NCI-H510A treated with DMSO at 0.1 percent for 48 hours (cell line): ENCODE measurements at places on chromosomes 11 and 22.

DNA sequence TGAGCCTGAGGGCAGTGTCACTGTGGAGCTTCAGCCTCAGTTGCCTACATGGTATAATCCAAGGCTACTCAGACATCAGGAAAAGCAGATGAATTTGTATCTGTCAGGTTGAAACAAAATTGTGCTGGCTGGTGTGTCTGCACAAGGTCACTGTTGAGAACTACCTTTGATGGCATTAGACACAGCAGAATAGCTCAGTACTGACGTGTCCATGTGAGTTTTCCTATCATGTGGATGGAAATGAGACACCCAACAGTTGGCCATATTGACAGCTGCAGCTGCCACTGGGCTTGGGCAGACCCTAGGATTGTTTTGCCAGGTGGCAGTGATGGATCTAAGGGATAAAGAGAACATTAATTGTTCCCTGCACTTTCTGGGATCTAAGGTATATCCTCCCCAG, 15.8 kb downstream of the CCDC134 start:
- no peak for DNase-seq

GRCh38 chr11:76902121-76903014, 41.6 kb downstream of the ACER3 start:
- DNase-seq = peak; percentile 11

GRCh38 chr11:126647735-126648134, 292.2 kb downstream of the ST3GAL4 start:
- DNase-seq = no peak

DNA sequence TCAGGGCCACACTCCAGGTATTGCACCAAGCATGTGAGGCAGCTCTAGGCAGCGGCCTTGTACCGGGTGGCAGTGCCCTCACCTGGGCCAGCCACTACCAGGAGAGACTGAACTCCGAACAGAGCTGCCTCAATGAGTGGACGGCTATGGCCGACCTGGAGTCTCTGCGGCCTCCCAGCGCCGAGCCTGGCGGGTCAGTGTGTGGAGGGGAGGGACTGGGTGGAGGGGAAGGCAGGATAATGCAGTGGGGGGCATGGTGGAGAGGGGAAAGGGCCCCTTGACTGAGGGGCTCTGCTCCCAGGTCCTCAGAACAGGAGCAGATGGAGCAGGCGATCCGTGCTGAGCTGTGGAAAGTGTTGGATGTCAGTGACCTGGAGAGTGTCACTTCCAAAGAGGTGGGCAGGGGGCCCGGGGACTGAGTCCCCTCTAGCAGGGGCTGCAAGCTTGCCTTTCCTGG, 4.2 kb downstream of the SSH3 start:
- no peak for DNase-seq

- DNase-seq = no peak
Measured at GRCh38 chr11:100927579-100927978, 202.0 kb downstream of the PGR start.

DNA sequence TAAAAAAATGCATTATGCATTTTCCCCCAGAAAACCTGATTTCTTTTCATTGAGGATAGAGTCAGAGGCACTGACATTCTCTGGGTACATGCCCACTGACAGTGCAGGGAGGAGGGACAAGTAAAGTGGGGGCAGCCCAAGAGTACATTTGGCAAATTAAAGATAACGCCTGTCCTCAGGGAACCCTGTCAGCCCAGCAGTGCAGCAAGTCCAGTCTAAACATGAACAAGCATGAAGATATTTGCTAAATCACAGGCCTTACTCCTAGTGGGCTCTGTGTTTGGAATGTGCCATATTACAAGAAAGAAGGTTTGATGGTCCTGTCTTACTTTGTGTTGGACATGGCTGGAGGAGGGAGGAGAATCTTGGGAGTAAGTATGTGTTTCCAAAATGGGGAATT, 37.9 kb downstream of the AMOTL1 start:
- DNase-seq = no peak

DNA sequence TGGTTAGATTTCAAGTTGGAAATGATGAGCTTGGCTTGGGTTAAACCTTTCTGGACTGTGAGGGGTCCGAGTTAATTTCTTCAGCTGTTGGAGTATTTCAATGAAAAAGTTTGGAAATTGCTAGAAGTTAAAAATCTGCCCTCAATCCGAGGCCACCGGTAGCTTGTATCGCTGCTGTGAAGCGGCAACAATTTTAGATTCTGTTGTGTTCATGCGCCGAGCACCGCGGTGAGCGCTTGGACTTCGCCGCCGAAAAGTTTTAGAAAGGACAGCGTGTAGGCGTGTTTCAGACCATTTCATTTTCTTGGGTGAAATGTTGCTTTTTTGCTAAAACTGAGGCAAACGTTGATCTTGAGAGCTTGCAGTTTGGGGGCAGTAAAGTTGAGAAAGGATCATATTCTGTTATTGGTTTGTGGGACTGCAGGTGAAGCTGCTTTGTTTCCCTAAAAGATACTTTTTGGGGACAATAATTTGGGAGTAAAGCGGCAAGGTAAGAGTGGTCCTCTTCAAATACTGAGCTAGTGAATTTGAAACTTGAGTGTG, 928 bp downstream of the FBXO7 start:
- DNase-seq = no peak

DNA sequence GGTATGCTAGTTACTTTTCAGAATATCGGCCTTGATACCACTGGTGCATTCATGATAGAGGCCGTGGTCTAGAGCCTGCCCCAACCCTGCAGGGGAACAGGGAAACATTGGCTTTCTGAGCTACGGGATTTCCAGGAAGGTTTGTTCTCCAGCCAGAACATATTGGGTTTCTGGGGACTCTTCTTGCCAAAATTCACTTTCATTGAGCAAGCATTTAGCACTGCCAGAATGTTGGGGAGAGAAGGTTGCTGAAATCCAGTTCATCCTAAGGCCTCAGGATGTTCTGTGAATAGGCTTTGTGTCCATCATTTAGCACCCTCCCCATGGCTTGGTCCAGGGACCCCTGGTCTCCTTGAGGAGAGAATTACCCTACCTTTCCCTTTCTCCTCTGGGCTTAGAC, 36.7 kb downstream of the DRG1 start:
- no peak for DNase-seq

GRCh38 chr11:6567371-6567745, 36.1 kb downstream of the RRP8 start:
- DNase-seq = no peak

GRCh38 chr22:37088108-37088605, 21.4 kb downstream of the TMPRSS6 start:
- no peak for DNase-seq

DNA sequence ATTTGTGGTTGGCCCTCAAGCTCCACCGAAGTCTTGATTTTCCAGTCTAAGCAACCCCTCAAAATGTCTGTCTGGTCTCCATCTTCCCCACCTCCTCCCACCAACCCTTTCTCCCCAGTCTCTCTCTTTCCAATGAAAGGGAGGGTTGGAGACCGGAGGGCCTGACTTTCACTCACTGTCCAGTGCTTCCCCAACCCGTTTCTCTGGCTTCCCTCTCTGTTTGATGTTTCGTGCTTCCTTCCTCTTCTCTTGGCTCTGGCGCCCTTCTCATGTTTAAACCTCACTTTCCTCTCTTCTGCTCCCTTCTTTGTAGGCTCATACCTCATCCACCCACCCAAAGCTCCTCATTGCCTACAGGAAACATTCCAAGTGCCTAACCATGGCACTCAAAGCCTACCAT, 11.1 kb upstream of the VPS37C start:
- DNase-seq = no peak

DNA sequence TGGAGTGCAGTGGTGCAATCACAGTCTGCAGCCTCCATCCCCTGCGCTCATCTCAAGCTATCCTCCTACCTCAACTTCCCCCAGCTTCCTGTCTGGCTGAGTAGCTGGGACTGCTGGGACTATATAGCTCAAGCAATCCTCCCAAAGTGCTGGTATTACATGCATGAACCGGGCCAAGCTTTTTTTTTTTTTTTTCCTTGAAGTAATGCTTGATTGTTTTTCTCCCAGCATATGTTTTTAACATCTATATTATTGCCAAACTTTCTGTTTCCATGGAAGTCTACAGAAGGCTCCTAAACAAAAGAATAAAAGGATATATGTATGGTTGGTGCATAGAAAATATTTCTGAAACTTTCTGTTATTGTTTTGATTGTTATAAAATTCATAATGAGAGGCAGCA, 853.6 kb downstream of the KCNA4 start:
- DNase-seq = no peak

GRCh38 chr11:130490682-130491449, 42.4 kb downstream of the ADAMTS15 start:
- DNase-seq = no peak

DNA sequence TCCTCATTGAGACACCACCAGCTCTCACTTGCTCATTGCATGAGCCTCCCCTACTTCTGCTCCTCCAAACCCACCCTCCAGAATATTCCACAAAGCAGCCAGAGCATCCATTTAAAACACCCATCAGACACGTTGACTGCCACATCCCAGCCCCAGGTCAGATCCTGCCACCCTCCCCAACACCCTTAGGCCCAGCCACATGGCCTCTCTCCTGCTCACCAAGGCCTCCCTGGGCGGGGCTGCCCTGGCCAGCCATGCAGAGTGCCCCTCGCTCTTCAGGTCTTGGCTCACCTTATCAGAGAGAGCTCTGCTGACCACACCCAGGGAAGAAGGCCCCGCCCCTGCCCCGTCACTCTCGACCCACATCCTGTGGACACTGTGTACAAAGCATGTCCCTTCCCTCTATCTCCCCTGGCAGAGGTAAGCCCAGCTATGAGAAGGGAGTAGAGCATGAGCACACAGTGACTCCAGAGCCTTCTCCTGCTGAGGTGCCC, 106.8 kb downstream of the MICAL3 start:
- no peak for DNase-seq

- no peak for DNase-seq
Measured at GRCh38 chr11:88523386-88524071, 186.0 kb upstream of the CTSC start.

DNA sequence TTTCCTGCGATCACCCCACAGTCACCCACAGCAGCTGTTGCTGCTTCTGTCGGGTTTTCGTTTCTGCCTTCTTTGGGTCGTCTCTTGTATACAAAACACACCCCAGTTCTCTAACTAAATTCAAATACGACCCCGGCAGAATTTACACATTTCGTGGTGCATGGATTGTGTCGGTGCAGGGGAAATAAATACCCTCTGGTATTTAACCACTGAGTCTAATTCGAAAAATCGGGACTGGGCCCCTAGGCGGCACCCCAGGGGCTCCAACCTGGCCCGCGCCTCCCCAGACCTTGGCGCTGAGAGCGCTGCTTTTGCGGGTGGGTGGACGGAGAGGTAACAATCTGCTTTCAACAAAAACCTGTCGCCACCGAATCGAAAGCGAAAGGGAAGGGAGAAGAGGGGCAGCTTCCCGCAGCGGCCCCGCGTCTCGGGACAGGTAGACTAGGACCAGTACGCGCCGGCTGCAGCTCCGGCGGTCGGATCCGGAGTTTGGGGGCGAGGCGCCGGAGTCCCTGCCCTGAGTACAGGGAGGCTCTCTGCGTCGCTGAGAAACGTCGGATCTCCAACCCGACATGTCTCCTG, 4.4 kb downstream of the ALX4 start:
- no peak for DNase-seq

- DNase-seq = no peak
Measured at GRCh38 chr11:69173925-69174581, 18.3 kb downstream of the SMIM38 start.

DNA sequence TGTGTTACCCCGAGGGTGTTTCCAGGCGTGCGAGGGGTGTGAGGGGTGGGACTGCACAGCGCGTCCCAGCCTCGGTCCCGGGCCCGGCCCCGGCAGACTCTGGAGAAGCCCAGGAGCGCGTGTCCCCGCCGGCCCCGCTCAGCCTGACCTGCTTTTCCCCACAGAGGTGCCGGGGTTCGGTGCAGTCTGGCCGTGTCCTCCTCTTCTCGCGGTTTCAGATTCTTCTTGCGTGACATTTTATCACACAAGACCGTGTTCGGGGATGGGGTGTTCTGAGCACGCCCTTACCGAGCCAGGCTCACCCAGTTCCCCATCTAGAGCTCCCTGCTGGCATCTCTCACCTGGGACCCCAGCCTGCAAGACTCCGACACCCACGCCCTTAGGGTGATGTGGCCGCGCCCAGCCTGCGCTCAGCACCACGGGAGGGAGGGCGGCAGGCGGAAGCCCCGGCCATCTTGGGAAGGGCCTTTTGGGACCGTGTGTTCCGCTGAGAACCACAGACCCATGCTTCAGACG, 775.6 kb downstream of the BRD1 start:
- DNase-seq = peak; percentile 42

GRCh38 chr11:96028746-96029145, 104.8 kb upstream of the MTMR2 start:
- DNase-seq = no peak

DNA sequence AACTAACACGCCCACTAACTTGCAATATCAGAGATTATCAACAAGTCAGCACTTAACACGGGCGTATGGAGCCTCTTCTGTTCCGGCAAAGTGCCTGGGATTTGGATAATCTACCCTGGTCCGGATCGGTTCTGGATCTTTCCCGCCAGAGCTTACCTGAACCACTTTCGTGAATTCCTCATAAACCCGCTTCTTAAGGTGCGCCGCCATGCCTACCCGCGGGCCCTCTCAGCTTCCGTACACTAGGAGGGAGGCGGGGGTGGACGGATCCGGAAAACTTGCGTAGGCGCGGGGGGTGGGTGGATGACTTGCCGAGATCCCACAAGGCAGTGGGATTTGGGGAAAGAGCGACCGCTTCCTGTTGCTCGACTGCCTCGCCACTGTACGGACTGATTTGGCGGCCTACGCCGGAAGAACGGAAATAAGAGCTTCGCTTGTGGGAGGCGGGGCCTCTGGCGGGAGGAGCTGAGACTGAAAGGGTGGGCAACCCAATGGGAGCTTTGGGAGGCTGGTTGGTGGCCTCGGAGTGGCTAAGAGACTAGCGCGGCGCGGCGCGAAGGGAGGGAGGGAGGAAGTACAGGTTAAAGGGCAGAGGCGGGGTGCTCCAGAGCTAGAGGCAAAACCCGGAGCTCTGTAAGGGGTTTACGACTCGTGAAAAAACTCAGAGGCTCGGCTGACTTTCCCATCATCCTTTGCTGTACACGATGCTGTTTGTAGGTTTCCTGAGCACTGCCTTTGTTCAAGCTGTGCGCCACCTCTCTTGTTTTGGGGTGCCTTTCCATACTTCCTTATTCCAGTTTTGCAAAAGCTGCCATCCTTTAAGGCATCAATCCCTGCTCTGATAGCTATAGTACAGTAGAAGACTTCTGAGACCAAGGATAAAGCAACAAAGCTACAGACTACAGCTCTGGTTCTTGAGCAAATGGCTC, at the start of gene INTS4:
Gene INTS4 (minus strand): TSS at position 235 of the 929 bp plus-strand sequence. CDS start 25 bp downstream, at position 210.
- DNase-seq = peak; percentile 99

GRCh38 chr11:110988671-110989070, 256.9 kb upstream of the POU2AF2 start:
- DNase-seq = no peak

GRCh38 chr22:19062943-19063308, 59.3 kb downstream of the DGCR2 start:
- no peak for DNase-seq

- peak; percentile 22 for DNase-seq
Measured at GRCh38 chr22:36546092-36546804, 17.3 kb upstream of the EIF3D start.
